ENCODE measurements at places on chromosomes 5 and 9.
A peak's percentile ranks its signal among the peaks of the same experiment; 100 is the strongest.

DNA sequence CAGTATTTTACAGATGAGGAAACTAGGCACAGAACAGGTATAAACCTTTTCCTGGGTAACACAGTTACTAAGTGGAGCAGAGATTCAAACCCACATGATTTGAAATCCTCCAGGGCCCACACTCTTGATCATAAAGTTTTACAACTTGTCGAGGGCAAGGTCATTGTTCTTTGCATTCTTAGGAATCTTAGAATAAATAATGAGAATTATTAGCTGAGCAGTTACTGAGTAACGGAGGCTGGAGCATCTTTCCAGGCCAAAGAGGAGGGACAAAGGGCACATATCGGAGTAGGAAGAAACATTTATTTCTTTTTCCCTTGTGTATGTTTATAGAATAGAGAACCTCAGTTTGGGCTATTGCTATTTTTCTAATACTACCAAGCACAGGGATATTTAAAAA lies 27.1 kb upstream of the F2R start:
- DNase-seq, result no peak

DNA sequence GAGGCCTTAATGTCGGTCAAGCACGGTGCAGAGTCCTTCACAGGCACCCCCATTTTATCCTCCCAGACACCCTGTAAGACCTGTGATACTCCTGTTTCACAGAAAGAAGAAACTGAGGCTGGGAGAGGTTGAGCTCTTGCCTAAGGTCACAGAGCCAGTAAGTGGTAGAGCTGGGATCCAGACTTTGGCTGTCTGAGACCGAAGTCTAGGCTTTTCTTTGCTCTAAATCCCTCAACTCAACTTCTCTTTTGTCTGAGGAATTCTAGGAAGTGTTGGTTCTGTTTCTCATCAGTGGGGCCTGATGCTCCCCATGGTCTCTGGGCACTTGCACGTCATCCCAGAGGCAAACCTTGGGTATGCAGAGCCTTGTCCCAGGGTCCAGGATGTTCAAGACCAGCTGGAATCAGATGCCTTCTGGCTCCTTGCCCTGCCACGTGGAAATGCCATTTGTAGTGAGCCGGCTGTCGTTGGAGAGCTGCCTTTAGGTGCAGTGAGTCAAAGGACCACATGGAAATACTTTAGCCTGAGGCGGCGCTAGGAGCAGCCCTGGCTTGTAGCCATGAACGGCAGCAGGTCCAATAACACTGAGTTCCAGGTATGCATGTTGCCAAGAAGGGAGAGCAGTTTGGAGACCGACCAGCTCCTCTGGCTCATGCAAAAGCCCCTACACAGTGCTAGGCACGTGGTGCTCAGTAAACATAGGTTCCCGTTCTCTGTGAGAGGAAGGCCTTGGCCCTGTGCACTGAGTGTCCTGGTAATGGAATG lies 9.2 kb downstream of the DCANP1 start:
- DNase-seq, result peak; percentile 83

DNA sequence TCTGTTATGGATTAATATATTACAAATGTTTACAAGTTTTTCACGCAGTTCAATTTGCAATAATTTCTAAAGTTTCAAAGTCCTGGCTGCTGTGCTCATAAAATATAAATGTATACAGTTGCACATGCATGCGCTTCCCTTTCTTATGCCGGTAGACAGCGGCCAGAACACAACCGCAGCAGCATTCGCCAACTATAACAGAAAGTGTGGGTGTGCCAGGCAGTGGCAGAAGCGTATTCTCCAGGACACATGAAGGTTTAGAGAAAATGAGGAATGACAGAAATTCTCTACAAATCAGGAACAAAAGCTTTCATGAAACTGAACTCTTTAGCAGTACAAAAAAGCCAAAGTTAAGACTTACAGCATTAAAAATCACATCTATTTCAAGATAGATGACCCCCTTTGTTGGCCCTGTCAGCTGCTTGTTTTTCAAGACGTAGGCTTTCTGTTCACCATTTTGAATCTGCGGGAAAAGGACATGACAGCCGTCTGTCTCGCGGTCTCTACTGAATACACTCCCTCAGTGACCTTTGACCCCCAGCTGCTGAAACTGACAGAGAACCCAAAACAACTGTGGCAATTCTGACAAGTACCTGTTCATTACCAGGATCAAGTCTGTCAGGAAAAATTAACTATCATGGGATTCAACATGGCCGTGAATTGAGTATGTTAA lies 252.2 kb downstream of the SLF1 start:
- no peak for DNase-seq

DNA sequence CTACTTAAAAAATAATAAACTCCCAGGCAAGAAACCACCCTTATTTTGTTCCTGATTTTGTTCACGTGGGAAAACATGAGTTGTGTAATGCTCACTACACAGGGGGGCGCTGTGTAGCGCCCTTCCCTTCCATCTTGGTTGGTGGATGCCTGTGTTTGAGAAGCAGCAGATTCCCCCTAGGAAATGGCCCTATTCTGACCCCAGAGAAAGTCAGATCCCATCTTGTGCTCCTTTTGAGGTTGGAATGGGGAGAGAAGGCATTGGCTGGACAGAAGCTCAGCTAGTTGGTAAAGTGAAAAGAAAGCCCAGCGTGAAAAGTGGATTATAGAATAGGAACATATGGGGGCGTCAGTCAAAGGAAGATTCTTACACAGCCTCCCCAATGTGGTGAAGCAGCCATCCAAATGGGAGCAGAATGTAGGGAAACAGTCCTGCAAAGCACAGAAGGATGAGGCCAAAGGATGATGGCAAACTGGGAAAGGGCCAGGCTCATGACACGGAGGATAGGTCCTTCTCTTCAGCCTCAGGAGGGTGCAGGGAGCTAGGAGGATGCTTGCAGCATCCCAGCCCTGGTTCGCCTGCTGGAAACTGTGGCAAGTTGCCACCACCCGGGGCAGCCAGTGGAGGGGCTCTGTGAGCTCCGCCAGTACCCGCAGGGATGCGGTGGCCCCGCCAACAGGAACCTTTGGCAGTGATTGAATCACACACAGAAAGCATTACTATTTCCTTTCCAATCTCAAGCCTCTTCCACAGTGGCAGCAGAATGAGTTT lies 314.2 kb upstream of the DAP start:
- DNase-seq, result no peak

GRCh38 chr9:98457726-98458370 lies 202.4 kb upstream of the TBC1D2 start:
- DNase-seq, result no peak

DNA sequence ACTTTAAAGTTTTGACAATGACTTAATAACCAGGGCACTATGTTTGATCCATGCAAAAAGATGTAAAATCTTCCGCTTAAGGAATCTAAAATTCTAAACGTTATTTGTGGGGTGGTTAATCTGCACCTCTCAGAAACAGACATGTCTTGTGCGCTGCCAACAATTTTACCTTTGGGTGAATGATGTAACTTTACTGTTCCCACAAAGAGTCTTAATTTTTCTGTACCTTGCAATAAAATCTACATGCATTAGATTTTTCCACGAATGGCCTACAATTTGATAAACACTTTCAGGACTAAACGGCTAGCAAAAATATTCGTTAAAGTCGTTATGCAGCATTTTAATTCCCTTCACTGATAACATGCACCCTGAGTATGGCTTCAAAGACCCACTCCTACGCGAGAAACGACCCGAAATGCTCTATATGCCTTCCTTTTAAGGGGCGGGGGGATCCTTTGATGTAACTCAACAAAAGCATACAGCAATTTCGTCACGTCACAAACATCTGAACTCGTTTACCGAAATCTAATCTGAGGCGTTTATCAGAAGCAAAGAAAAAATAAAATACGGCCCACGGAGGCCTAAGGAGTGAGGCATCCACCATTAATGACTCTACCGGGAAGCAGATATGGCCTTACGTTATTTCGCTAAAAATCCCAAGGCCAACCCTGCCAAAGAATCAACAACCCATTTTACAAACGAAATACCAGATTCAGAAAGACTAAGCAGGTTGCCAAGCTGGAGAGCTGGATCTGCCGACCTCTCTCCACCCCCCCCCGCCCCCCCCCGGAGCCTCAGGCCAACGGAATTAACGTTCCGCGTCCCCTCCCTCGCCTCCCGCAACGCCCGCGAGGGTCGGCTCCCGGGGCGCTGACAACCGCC lies 621 bp downstream of the AK6 start:
- DNase-seq, result peak; percentile 11

GRCh38 chr5:169020102-169020501 lies 280.8 kb downstream of the SLIT3 start:
- no peak for DNase-seq

DNA sequence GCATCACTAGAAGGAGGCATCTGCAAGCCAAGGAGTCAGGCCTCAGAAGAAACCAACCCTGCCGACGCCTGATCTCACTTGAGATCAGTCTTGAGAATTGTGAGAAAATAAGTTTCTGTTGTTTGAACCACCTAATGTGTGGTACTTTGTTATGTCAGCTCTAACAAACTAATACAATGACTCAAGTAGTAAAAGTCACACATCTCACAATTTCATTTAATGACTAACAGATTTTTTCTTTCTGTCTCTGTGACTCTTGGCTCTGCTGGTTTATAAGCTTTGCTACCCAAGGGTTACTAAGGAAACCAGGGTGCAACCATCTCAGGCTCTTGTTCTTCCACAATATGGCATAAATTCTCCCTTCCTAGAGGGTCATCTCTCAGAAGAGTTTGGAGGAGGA lies 315.8 kb upstream of the GRAMD2B start:
- DNase-seq, result no peak

DNA sequence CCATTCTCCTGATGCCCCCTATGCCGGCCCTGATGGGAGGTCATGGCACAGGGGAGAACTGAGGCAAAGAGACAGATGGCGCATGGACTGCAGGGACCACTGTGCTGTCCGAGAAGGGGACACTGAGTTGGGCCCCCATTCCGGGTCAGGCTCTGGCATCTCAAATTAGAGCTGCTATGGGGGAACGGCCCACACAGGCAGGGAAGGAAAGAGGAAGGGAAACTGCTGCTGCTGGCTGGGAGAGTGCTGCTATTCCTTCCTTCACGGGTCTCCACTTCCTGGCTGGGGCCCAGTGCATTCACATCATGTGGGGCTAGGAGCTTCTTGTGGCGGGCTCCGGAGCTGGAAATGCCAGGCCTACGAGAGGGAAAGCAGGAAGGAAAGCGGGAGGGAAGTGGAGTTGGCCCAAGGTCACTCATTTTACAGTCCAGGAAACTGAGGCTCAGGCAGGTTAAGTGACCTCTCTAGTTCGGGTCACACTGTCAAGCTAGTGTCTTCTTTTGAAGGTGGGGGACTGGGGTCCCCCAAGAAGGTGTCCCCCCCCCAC lies 1.3 kb upstream of the CARD19 start:
- no peak for DNase-seq

GRCh38 chr5:36523926-36524325 lies 82.5 kb upstream of the SLC1A3 start:
- peak; percentile 57 for DNase-seq

DNA sequence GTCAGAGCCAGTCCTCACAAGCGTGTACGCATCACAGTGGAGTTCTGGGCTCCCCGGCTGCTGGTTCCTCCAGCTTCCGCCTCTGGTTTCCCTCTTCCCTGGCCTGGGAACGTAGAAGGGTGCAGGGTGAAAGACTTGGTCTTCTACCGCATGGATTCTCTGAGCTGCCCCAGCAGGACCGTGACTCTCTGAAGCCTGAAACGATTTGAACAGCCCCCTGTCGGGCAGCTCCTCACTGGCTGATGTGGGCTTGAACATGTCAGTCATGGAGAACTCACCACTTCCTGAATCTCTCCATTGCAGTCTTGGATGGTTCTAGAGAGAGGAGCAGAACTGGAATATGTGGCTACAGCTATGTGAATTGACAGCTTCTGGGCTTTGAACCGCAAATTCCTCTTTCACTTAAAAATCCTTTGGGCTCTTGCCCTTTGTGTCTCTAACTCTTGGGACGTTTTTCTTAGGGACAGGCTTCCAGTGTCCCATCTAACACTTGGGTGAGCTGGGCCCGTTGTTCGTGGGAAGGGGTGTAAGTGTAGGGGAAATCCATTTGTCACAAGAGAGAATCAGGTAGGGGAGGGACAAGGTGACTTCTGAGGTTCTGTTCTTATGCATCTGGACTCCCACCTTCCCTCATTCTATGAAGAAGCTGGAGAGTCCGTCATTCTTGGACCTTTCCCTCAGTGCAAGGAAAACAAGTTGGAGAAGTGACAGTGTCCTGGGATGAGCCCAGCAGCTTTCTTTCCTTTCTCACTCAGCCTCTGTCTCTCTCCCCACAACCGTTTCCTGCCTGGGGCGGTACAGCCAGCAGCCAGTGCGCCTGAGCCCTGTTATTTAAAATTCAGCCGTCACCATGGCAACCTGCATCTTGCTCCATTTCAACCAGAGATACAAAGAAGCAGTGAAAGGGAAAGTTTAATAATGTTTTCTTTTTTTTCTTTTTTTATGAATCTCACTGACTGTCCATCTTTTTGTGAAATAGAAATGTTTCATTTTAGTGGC lies 84.7 kb downstream of the PTTG1 start:
- DNase-seq, result peak; percentile 23

DNA sequence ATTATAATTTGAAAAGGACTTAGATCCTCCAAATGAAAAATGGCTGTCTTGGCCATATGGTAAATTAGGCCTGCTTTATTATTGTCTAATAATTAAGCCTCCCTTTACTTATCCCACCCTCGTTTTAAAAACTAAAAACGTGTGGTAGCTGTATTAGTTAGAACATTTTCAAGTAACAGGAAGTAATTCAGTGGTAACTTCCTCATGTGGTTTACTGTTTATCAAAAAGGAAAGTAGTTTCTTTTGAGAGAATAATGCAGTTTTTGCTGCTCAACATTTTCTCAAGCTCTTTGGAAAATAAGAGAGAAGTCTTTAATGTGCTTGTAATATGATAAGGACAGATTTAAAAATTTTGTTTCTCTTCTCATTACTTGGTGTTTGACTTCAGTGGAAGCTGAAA lies 26.0 kb downstream of the ZCCHC7 start:
- DNase-seq, result no peak
